Lung (tissue), 17 donors: ENCODE measurements at places on chromosomes 6 and 20. TPM values are rescaled to one million over a fixed set of nuclear protein-coding genes. Genes with fewer than 3 reads are reported as not detected.

The ALDH5A1 gene
- total RNA-seq = 11.2 TPM

The PSORS1C1 gene
- total RNA-seq = 1.1 TPM

The HTR1E gene
- total RNA-seq = not detected

The BPI gene
- 0.49 TPM for total RNA-seq

The HAO1 gene
- not detected for total RNA-seq

The SYCP2L gene
- total RNA-seq = 0.49 TPM

- peak; percentile 76 for DNase-seq
- peak overlapping the region; percentile 91 for H3K27ac ChIP-seq
- H3K36me3 ChIP-seq = no peaks in the 10 kb centered on the region
These were observed 485 bp downstream of the TGIF2 start for GRCh38 chr20:36573798-36574365.

- H3K36me3 ChIP-seq = peaks cover 14% of the 10 kb centered on the region
- no peak overlapping the region for H3K4me3 ChIP-seq
- H3K4me1 ChIP-seq = no peaks in the 10 kb centered on the region
- peak overlapping the region; percentile 85 for H3K27ac ChIP-seq
- H3K27me3 ChIP-seq = no peaks in the 10 kb centered on the region
- DNase-seq = peak; percentile 88
These were observed 1.9 kb upstream of the AP5S1 start for GRCh38 chr20:3818155-3819151.

- H3K4me1 ChIP-seq = no peaks in the 10 kb centered on the region
- peaks cover 6% of the 10 kb centered on the region for H3K36me3 ChIP-seq
- DNase-seq = no peak
- H3K4me3 ChIP-seq = no peak overlapping the region
- H3K27me3 ChIP-seq = no peaks in the 10 kb centered on the region
These were observed 2.8 kb upstream of the NSFL1C start for GRCh38 chr20:1469306-1469905.

GRCh38 chr6:111256646-111257045 lies 169.3 kb downstream of the SLC16A10 start:
- H3K36me3 ChIP-seq = no peaks in the 10 kb centered on the region
- no peaks in the 10 kb centered on the region for H3K27me3 ChIP-seq
- H3K4me1 ChIP-seq = no peaks in the 10 kb centered on the region
- DNase-seq = peak; percentile 39
- no peak overlapping the region for H3K4me3 ChIP-seq

GRCh38 chr20:59644371-59644939 lies 40.1 kb downstream of the PHACTR3 start:
- H3K4me3 ChIP-seq = no peak overlapping the region
- H3K4me1 ChIP-seq = no peaks in the 10 kb centered on the region
- no peak overlapping the region for H3K27ac ChIP-seq
- H3K36me3 ChIP-seq = no peaks in the 10 kb centered on the region

- H3K27ac ChIP-seq = no peak overlapping the region
- H3K36me3 ChIP-seq = peaks cover 8% of the 10 kb centered on the region
- no peak for DNase-seq
These were observed 371.9 kb downstream of the ZFAND3 start for GRCh38 chr6:38191418-38191817.

DNA sequence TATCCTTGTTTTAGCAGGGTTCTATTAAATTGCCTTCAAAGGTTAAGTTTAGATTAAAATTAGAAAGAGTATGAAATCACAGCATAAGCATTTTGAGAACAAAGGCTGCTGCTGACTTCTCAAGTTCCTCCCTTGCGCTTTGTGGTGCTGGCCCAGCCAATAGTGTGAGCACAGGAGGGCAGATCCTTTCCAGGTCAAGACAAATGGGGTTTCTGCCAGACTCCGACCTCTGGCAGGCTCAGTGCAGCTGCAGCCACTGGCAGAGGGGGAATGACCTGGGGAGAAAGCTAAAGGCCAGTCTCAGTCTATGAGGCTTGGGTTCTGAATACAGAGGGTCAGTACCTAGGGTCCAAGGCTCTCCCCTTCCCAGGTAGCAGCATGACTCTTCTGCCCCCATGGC lies 27.0 kb downstream of the CLIC5 start:
- H3K4me3 ChIP-seq = no peak overlapping the region
- H3K27ac ChIP-seq = no peak overlapping the region
- no peak for DNase-seq
- H3K36me3 ChIP-seq = no peaks in the 10 kb centered on the region
- no peaks in the 10 kb centered on the region for H3K27me3 ChIP-seq

DNA sequence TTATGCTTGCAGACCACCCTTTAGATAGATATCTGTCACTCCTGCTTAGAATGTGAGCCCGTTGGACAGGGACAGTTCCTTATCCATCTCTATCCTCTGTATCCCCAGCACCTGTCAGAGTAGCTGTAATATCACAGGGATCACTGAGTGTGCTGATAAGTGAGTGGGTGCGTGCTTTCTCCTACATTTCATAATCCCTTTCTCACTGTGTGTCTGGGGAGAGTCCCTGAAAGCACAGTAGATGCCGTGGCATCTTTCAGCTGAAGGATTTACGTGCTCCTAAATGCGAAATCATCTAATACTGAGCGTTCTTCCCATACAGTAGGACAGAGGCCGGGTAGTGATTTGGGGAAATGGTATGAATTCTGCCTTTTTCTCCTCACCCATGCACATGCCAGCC lies 198.9 kb upstream of the SASH1 start:
- H3K27ac ChIP-seq = no peak overlapping the region
- H3K4me1 ChIP-seq = no peaks in the 10 kb centered on the region
- H3K36me3 ChIP-seq = no peaks in the 10 kb centered on the region
- H3K4me3 ChIP-seq = no peak overlapping the region
